ENCODE measurements at places on chromosomes 7 and 10.
A peak's percentile ranks its signal among the peaks of the same experiment; 100 is the strongest.

DNA sequence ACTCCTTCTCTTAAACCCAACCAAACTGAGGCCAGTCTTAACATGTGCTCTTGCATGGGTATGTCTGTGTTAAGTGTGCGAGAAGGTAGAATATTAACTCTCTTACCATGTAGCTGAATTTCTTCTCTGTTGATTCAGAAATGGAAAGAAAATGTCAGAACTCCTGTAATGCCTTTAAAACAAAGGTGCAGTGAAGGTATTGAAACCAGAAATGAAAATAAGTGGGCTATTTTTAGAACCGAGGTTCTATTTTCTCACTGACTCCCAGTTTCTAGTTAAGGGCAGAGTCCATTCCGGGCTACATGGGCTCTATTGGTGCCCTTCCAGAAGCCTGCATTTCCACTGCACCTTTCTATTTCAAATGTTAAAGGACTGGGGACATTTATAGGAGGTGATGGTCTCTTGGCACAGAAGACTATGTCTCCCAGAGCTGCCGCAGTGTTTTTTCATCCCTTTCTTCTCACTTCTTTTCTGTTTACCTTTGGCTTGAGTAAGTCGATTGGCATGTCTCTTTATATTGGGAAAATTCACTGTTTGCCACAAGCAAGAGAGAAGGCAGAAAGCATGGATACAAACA, 174.9 kb downstream of the LRMDA start:
- no peak for DNase-seq

GRCh38 chr7:110675383-110676103, 415.4 kb upstream of the LRRN3 start:
- no peak for DNase-seq

DNA sequence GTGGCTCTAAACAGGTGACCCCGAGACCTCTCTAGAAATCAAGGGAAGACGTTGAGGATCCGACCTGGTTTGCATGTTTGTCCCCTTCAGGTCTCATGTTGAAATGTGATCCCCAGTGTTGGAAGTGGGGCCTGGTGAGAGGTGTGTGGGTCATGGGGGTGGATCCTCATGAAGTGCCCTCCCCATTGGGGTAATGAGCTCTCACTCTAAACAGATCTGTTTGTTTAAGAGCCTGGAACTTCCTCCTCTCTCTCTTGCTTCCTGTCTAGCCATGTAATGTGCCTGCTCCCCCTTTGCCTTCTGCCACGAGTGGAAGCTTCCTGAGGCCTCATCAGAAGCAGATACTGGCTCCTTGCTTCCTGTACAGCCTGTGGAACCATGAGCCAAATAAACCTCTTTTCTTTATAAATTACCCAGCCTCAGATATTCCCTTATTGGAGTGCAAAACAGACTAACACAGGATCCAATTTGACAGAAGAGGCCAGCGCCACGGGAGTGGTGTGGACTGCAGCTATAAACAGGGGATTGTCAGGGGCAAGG, 10.8 kb upstream of the POLM start:
- no peak for DNase-seq

DNA sequence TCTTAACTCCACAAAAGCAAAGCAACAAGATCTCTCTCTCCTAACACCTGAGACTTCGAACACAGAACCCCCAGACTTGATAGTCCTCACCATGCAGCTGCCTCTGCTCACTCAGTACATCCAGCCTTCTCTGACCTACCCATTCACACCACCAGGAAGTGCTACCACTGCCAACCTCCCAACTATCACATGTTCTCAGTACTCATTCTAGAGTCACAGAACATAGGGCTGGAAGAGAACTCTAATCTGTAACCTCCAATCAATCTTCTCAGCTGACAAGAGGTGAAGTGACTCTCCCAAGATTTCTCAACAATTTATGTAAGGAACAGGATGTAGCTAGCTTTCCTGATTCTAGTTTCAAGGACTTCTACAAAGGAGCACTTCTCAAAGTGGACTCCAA, 3.8 kb downstream of the NUDCD3 start:
- DNase-seq, result no peak

DNA sequence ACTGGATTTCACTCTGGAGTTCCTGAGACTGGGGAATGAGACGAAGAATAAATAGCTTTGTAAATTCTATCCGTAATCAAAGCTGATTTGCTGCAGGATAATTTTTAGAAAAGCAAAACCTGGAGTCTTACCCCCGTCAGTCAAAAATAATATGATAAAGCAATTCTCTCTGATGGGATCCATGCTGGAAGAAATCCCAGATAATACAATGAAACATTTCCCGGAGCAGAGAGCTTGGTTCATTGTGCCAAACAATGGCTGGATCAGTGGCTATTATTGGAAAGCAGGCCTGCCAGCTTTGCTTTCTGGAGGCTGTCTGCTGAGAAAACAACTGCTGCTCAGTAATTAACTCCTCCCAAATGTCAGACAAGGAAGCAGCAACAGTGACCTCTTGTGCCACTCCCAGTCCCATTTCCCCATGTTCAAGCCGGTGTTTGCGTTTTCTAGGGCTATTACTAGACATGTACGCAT, 609.4 kb upstream of the PCDH15 start:
- DNase-seq, result peak; percentile 5

DNA sequence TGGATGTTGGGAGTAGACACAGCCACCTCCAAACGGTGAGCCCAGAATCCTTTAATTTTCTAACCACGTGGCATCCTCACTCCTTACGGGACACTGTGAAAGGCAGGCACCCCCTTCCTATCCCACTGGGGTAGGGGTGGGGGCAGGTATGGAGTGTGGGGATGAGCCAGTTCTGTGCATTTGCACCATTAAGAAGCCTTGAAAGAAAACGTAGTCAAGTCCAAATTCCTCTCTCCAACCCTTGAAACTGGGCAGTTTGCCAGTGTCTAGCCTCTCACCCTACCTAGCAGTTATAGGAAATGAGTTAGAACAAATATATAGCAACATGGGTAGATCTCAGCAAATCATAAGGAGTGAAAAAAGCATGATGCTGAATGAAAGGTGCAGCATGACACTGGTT, 92.4 kb upstream of the LEP start:
- no peak for DNase-seq

GRCh38 chr7:36945612-36946400, 221.5 kb upstream of the AOAH start:
- DNase-seq, result no peak

GRCh38 chr7:112067200-112067599, 139.0 kb downstream of the DOCK4 start:
- no peak for DNase-seq

All from iPS DF 19.7 (cell line).